Stimulated activated CD8-positive, alpha-beta memory T cell treated with anti-CD3 and anti-CD28 coated beads, Interleukin-7, amount 100 ng/mL, for 4 hours (primary cell): ENCODE measurements at places on chromosomes 16 and 17.

GRCh38 chr17:12597895-12598294 lies 67.8 kb upstream of the MYOCD start:
- DNase-seq = no peak

- DNase-seq = no peak
These were observed 9.2 kb upstream of the VEZF1 start for GRCh38 chr17:57997085-57997809.

- no peak for DNase-seq
These were observed 15.5 kb downstream of the SPNS2 start for GRCh38 chr17:4514206-4514605.

- no peak for DNase-seq
These were observed 271.5 kb downstream of the SOX9 start for GRCh38 chr17:72392056-72393010.

DNA sequence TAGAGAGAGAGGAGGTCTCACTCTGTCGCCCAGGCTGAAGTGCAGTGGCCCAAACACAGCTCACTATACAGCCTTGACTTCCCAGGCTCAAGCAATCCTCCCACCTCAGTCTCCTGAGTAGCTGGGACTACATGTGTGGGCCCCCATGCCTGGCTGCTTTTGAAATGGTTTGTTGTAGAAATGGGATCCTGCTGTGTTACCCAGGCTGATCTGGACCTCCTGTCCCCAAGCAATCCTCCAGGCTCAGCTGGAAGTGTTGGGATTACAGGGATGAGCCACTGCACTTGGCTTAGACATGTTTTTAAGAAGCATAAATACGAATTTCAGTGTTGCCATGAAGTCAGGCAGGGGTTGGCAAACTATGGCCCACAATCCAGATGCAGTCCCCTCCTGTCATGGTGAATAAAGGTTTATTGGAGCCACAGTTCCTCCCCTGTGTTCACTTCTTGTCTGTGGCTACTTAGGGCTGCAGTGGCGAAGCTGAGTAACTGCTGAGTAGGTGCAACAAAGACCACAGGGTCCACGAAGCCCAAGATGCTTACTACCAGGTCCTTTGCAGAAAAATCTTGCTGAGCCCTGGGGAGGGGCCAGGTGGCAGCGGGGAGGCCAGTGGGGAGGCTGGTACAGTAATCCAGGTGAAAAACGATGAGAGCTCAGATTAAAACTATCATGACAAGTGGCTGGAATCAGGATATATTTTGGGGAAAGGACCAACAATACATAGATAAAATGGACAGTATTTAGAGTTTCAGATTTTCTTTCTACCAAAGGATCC lies 35.2 kb downstream of the TNFRSF13B start:
- DNase-seq = no peak

GRCh38 chr17:4788159-4788806 lies 481 bp upstream of the GLTPD2 start:
- DNase-seq = no peak

GRCh38 chr17:40541060-40541872 lies 24.0 kb downstream of the CCR7 start:
- peak; percentile 50 for DNase-seq

GRCh38 chr16:81816793-81817210 lies 37.7 kb downstream of the PLCG2 start:
- no peak for DNase-seq

DNA sequence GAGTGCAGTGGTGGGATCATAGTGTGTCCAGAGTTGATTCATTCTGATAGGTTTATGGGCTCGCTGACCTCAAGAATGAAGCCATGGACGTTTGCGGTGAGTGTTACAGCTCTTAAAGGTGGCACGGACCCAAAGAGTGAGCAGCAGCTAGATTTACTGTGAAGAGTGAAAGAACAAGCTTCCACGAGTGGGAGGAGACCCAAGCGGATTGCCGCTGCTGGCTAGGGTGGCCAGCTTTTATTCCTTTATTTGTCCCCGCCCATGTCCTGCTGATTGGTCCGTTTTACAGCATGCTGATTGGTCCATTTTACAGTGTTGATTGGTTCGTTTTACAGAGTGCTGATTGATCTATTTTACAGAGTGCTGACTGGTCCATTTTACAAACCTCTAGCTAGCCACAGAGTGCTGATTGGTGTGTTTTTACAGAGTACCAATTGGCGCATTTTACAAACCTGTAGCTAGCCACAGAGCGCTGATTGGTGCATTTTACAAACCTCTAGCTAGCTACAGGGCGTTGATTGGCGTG lies 17.5 kb downstream of the CACNG4 start:
- DNase-seq = no peak

DNA sequence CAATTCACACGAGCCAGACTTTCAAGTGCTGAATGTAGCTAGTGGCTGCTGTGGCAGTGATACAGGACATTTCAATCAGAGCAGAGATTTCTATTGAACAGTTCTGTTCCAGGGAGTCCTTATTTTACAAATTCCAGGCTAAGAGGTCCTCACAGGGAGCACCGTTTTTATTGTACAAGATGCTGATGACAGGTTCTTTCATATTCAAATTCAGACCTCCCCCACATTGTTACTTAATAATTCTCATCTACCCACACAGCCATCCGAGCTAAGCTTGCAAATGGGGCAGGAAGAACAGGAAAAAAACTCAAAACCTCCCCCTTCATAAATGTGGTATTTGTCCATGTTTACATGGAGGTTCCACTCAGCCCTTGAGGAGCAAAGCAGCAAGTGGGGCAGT lies 9.8 kb downstream of the GABARAPL2 start:
- no peak for DNase-seq
